ENCODE measurements at places on chromosomes 2 and 18. TPM values are rescaled to one million over a fixed set of nuclear protein-coding genes. Genes with fewer than 3 reads are reported as not detected.

Gene GBX2
- under 0.01 TPM for total RNA-seq

Gene ANAPC1
- total RNA-seq: 75.5 TPM

Gene GNAL
- 2.2 TPM for total RNA-seq

Gene IL36RN
- not detected for total RNA-seq

Gene HMSD
- not detected for total RNA-seq

Gene NAB1
- 32.1 TPM for total RNA-seq

Gene CYB5A
- total RNA-seq: 90.0 TPM

Gene FN1
- total RNA-seq: 8,592 TPM
